NCI-H2081 treated with DMSO at 0.1 percent for 48 hours (cell line): ENCODE measurements at places on chromosomes 5 and 9.

- DNase-seq = no peak
Observed at GRCh38 chr5:124678922-124679519, 67.4 kb downstream of the ZNF608 start.

- no peak for DNase-seq
Observed at GRCh38 chr5:59728356-59728755, 165.2 kb downstream of the PDE4D start.

- DNase-seq = no peak
Observed at GRCh38 chr9:121981118-121981883, 111.8 kb downstream of the TTLL11 start.

DNA sequence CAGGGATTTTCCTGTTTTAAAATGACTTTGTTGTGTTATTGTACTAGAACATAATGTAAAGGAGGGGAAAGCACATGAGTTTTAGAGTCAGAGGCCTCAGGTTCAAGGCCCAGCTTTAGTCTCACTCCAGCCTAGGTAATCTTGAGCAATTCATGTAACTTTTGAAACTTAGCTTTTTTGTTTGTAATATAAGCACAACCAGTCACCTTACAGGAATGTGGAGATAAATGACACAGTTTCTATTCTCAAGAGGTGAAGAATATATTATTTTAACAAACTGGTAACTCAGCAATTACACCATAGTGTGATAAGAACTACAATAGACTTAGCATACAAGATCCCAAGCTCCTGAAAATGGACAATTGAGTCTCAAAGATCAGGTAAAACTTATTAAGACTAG, 51.2 kb downstream of the ADAMTS19 start:
- DNase-seq = no peak

DNA sequence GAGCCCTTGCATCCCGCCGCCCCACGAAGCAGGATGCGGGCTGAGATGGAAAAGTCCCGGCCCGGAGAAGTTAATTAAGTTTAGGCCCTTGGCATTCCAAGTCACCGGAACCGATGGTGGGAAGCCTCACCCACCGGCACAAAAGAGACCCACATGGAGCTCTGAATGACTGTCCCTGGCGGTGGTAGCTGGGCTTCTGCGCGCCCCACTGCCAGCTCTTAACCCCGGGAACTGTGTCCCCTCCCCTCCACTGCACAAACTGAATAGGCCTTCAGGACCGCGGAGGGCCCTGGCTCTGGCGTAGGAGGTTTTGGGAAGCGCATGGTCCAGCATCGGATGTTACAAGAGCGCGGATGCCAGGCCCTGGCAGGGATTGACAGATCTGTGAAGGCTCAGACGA, 291.1 kb upstream of the TUT7 start:
- no peak for DNase-seq

DNA sequence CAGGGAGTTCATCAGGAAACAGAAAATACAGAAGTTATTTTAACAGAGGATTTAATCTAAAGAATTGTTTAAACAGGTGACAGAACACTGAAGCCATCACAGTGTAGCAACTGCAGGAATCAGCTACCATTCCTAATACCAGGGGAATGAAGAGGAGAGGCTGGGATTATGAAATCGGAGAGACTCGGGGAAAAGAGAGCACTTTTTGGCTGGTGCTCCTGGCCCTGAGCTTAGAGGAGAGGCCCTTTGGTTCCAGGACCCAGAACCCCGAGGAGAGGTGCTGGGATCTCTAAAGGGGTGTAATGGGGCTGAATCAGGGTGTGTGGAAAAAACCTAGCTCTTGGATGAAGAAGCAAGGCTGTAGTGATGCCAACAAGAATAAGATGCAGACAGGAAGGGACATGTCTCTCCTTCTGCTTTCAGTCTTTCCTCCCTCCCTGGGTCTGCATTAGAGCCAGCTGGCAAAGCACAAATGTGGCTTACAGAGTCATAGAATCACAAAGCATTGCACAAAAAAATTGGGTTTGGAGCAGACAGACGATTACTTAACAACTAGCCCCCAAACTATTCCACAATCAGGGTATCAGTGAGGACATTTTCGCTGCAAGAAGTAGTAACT, 11.6 kb upstream of the SFXN1 start:
- DNase-seq = no peak

- DNase-seq = no peak
Observed at GRCh38 chr9:97808972-97809371, 44.1 kb upstream of the FOXE1 start.

DNA sequence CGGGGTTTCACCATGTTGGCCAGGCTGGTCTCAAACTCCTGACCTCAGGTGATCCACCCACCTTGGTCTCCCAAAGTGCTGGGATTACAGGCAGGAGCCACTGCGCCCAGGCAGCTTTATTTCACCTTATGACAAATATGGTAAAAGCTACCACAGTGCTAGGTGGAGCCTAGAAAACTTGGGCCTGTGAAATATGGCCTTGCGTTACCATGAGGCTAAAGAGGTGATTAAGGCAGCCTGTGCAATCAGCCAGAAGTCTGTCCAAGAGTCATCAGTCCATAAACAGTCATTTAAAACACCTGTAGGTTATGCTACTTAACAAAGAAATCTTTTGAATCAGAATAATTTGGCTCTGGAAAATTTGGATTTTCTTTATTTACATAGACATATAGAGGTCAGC, 114.8 kb upstream of the ANKH start:
- DNase-seq = no peak

GRCh38 chr5:161261668-161262323, 284.7 kb downstream of the GABRB2 start:
- no peak for DNase-seq

GRCh38 chr5:132655821-132656773, 1.9 kb upstream of the IL13 start:
- DNase-seq = no peak

GRCh38 chr5:154309805-154310204, 119.3 kb downstream of the GALNT10 start:
- DNase-seq = no peak

DNA sequence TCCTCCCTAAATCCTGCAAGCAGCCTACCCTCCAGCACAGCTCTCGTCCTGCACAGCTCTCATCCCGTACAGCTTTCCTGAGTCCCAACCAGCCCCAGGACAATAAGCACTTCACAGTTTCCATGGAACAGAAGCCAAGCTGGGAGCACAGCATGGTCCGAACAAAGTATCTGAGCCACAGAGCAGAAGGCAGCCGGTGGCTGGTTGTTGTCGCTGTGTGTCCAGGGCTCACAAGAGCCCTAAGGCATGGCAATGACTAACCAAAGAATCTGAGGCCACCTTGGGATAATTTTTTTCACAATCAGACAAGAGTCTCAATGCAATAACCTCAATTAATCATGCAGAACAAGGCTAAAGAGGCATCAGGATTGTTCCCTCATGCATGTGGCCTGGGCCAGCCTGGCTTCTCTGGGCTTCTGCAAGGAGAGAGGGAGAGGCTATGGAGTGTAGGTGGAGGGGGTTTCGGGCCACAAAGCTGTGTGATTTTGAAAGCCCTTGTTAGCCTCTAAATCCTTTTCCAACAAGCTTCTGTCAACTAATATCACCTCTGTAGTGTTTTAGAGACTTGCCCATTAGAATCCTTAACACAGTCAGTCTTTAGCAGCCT, 323.4 kb downstream of the PIK3R1 start:
- DNase-seq = no peak

- DNase-seq = no peak
Observed at GRCh38 chr5:77761606-77762005, 14.5 kb downstream of the TBCA start.

GRCh38 chr5:110899566-110900412, 161.0 kb downstream of the SLC25A46 start:
- no peak for DNase-seq

- no peak for DNase-seq
Observed at GRCh38 chr5:10789021-10789420, 28.0 kb upstream of the DAP start.
